CD4-positive, alpha-beta memory T cell (primary cell): ENCODE measurements at places on chromosomes 16 and 17. TPM values are rescaled to one million over a fixed set of nuclear protein-coding genes. Genes with fewer than 3 reads are reported as not detected.

HOXB4 gene
- polyA plus RNA-seq, result 0.11 TPM

FKBP10 gene
- not detected for polyA plus RNA-seq

HSD17B1 gene
- polyA plus RNA-seq, result 0.88 TPM

LGALS3BP gene
- 56.4 TPM for polyA plus RNA-seq

HOXB13 gene
- polyA plus RNA-seq, result not detected

SOX9 gene
- not detected for polyA plus RNA-seq

PMFBP1 gene
- not detected for polyA plus RNA-seq

TRIM72 gene
- polyA plus RNA-seq, result not detected

FADS6 gene
- polyA plus RNA-seq, result not detected

G6PC1 gene
- not detected for polyA plus RNA-seq

ABCA9 gene
- not detected for polyA plus RNA-seq

SMPD3 gene
- 0.99 TPM for polyA plus RNA-seq

CYGB gene
- not detected for polyA plus RNA-seq

TNFRSF13B gene
- 0.78 TPM for polyA plus RNA-seq

CORO6 gene
- not detected for polyA plus RNA-seq

KRTAP4-9 gene
- polyA plus RNA-seq, result not detected

STAC2 gene
- polyA plus RNA-seq, result not detected

TSNAXIP1 gene
- not detected for polyA plus RNA-seq

CORO1A gene
- polyA plus RNA-seq, result 1,230 TPM

SEPTIN12 gene
- not detected for polyA plus RNA-seq

MFSD11 gene
- polyA plus RNA-seq, result 34.7 TPM

MYH13 gene
- polyA plus RNA-seq, result not detected

ODAD4 gene
- polyA plus RNA-seq, result 0.11 TPM

LPO gene
- polyA plus RNA-seq, result not detected

ACSM5 gene
- not detected for polyA plus RNA-seq

ABCA10 gene
- not detected for polyA plus RNA-seq

RND2 gene
- 0.26 TPM for polyA plus RNA-seq

FOXN1 gene
- polyA plus RNA-seq, result not detected

CPPED1 gene
- polyA plus RNA-seq, result 9.9 TPM
